ENCODE measurements at places on chromosomes 5 and 9. TPM values are rescaled to one million over a fixed set of nuclear protein-coding genes. Genes with fewer than 3 reads are reported as not detected.

Gene PCDHA12
- not detected for total RNA-seq

Gene IL4
- not detected for total RNA-seq

Gene DIRAS2
- 0.66 TPM for total RNA-seq

Gene PCDHGA10
- 14.7 TPM for total RNA-seq

Gene ADAMTS13
- total RNA-seq = 6.0 TPM

Gene PCDHGA6
- 6.3 TPM for total RNA-seq

Gene SPOCK1
- 36.1 TPM for total RNA-seq

Gene SHISAL2B
- not detected for total RNA-seq

Gene GRXCR2
- total RNA-seq = not detected

Gene CDKN2A
- 39.5 TPM for total RNA-seq

Gene BHMT2
- total RNA-seq = 6.4 TPM

Gene NR5A1
- total RNA-seq = not detected

Gene C5orf46
- total RNA-seq = not detected

Gene CFAP90
- 0.17 TPM for total RNA-seq

Gene NR2F1-AS1
- total RNA-seq = 31.4 TPM

Gene FOCAD
- 121 TPM for total RNA-seq

Gene CARD9
- 1.3 TPM for total RNA-seq

Gene SMIM33
- not detected for total RNA-seq

Gene PLPPR1
- total RNA-seq = not detected

Gene FAM221B
- total RNA-seq = not detected

Gene NRG2
- 0.73 TPM for total RNA-seq

Gene ZNF474
- total RNA-seq = 0.33 TPM

Gene LCN1
- total RNA-seq = not detected

Gene SPATA31E1
- not detected for total RNA-seq

Gene KCNV2
- total RNA-seq = not detected

Gene PCDHB8
- total RNA-seq = not detected

Gene OR1J2
- total RNA-seq = not detected

Gene JMY
- 14.9 TPM for total RNA-seq

Gene C9
- total RNA-seq = not detected

Gene TMOD1
- under 0.01 TPM for total RNA-seq

All from smooth muscle cell of trachea (primary cell).